Right renal pelvis (tissue), 4 donors: ENCODE measurements at places on chromosomes 2 and 18.

DNA sequence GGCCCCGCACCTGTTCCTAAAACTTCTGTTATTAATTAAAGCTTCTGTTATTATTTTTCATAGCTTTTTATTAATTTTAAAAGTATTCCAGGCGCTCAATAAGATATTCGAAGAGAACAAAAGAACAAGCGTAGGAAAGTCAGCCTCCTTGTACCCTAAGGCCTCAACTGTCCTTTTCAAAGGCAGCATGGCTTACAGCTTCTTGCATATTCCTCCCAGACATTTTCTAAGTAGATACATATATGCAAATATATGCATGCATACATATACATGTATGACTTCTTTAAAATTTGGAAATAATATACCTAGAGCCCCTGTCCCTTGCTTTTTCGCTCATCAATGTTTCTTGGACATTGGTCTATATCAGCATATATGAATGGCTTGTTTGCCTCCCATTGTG lies 12.3 kb downstream of the GPR55 start:
- DNase-seq = no peak

DNA sequence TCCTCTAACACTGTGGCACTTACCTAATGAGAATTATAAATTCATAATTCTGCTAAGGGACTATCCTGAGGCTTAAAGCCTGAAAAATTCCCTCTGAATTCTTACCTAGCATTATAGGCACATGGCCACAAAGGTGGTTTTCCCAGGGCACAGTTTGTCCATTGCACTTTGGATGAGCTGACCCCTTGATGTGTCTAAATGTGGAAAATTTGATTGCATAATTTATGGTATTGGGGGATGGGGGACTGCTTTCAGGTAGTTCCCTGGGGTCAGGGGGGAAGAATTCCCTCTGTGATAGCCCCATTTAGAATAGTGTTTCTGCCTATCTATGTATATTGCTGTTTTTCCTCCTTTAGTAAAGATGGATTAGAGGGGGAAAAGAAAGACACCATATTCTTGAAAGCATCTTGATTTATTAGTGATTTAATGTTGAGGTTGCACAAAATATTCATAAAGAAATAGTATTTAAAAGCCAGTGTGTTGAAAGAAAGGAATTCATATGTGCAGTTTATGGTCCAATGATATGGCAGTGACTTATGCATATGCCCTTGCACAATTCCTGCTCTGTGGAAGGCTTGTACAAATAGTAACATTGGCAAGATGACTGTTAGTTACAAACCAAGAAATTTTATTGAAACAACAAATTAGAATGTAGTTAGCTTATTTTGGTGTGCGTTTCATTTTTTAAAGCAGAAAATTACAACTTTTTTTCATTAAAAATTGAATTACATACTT lies 8.7 kb upstream of the HTR2B start:
- no peak for DNase-seq

- DNase-seq = no peak
Measured at GRCh38 chr2:145323512-145323911, 803.6 kb upstream of the ZEB2 start.

DNA sequence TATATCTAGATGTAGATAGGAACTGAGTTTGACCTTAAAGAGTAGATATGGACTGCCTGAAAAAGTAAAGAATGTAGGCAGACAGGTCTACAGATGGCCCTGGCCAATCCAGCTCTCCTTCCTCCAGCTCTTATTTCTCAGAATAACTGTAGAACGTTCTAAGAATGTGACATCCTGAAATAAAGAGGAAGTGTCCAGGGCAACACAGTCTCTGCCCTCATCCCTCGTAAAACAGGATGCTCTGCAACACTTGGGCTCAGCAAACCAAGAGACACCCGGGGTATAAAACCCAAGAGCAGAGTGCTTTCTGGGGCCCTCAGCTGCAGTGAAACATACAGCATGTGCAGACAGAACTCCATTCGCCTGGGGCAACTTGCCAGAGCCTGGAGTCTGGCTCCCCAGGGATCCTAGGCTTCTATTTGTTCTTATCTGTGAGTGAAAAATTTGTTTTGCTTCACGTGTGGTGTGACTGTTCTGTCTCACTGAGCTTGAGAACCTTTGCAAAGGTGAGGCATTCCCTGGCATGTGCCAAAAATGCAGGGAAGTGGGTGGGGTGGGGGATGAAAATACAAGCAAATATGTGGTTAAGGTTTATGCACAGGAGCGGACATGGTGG lies 401.0 kb downstream of the SETBP1 start:
- DNase-seq = no peak

DNA sequence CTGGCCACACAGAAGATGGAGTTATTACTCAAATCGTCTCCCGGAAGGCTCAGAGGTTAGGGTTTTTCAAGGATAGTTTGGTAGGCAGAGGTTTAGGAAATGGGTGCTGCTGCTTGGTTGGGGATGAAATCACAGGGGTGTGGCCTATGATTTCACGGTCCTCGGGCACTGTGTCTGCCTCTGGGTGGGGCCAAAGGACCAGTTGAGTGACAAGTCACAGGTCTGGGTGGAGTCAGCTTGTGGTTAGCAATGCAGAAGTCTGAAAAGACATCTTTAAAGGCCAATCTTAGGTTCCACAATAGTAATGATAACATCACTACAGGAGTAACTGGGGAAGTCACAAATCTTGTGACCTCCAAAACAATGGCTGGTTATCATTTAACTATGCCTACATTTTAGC lies 387.8 kb downstream of the ZNF521 start:
- DNase-seq = no peak

DNA sequence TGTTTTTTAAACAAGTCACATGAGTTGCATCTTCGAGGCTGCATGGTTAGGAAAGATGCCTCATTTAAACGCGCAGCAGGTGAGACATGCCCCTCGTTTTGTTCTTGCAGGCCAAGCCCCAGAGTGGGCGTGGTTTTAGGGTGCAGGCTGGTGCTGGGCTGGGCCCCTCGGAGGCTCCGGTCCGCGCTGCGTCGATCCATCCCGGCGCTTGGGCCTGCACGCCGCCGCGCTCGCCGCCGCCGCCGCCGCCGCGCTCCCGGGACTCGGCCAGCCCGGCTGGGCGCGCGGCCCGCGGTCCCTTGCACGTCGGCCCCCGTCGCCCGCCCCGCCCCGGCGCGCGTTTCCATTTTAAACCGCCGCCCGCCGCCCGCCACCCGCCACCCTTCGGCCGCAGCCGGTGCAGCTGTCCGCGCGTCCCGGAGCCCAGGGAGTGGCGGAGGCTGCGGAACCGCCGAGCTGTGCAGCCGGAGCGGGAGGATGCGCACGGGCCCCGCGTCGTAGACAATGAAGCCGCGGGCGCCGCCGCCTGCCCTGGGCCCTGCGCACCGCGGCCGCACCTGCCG lies 175.5 kb downstream of the AGAP1 start:
- no peak for DNase-seq

GRCh38 chr18:7840411-7840810 lies 273.3 kb downstream of the PTPRM start:
- DNase-seq = no peak

DNA sequence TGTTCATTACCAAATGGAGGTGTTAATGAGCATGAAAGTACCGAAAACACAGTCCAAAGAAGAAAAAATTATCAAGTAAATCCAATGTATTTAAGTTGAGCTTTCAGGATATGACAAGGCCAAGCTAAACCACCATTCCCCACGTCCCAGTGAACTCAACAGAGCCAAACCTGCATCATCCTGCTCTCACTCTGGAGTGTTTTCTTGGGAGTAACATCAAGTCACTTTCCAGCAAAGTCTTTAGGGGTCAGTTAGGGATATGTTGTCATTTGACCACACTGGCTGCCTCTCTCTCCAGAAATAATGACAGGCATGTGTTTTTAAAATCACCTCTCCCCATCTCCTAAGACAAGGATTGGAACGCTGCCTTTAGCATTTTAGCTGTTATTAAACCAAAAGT lies 140.5 kb downstream of the SRBD1 start:
- DNase-seq = no peak

DNA sequence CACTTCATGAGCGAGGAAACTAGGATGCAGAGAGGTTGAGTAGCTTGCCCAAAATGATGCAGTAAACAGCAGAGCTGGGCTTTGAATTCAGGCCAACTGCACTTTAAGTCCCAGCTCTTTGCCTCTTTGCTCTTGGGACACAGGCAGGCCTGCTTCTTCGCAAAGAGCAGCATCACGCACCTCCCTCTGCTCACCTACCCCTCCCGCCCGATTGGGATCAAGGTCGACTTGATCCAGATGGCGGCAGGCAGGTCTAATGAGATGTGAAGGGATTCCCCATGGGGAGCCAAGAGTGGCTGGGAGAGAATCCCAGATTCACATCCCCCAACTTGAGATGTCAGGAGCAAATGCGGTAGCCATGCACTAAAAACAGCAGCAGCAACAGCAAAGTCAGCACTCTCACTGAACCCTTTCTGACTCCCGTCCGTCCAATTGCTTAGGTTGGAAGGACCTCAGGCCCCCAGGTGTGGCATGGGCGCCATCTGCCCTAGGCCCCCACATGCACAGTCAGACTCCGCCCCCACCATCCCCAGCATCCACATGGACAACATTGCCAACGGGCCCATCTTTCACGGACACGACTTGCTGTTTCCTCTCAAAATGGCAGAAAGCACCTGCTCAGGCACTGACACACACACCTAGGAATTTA lies 84.3 kb upstream of the MAP4K4 start:
- DNase-seq = no peak

DNA sequence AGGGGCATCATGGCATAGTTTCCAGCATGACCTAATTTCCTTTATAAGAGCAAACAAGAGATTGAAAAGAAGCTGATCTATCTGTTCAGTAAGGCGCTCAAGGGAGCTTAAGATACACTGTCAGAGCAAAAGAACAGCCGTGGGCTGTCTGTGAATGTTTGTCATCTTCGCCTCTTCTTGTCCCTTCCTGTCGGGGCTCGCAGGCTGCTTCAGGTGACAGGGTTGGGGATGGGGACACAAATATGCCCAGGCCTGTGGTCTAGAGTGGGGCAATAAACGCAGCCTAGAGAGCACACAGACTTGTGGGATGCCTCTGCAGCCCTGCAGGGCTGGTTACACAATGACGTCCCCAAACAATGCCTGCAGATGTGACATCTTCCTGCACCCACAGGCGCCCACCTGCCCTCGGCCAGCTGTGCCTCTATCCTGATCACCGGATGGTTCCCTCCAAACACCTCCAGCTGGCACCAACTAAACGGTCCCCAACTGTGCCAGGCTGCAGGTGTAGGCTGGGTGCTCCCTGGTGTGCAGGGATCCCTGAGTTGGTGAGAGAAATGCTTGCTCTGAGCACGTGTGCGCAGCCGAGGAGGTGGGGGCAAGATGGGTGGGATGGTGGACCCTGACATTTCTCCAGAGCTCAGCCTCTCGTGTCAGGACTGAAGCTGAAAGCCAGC lies 72.8 kb downstream of the EDAR start:
- no peak for DNase-seq

DNA sequence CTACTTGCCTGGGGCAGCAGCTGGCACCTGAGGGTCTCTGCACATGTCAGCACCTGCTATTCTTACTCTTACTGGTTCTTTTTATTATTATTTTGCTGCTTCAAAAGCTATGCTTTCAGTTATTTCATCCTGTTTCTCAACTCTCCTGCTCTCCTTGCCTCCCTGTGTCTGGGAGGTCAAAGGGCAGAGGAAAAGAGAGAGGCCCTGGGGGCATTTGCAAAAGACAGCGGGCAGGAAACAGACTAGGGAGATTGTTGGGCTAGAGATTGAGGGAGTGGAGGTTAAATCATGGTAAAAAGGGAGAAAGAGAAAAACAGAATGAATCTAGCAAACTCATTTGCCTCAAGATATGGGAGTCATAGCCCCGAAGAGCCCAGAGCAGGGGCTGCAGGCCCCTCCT lies 21.1 kb upstream of the RPL31 start:
- DNase-seq = no peak

- no peak for DNase-seq
Measured at GRCh38 chr2:1422131-1422530, 8.9 kb downstream of the TPO start.

- DNase-seq = no peak
Measured at GRCh38 chr18:41347057-41347456, 608.0 kb upstream of the PIK3C3 start.

DNA sequence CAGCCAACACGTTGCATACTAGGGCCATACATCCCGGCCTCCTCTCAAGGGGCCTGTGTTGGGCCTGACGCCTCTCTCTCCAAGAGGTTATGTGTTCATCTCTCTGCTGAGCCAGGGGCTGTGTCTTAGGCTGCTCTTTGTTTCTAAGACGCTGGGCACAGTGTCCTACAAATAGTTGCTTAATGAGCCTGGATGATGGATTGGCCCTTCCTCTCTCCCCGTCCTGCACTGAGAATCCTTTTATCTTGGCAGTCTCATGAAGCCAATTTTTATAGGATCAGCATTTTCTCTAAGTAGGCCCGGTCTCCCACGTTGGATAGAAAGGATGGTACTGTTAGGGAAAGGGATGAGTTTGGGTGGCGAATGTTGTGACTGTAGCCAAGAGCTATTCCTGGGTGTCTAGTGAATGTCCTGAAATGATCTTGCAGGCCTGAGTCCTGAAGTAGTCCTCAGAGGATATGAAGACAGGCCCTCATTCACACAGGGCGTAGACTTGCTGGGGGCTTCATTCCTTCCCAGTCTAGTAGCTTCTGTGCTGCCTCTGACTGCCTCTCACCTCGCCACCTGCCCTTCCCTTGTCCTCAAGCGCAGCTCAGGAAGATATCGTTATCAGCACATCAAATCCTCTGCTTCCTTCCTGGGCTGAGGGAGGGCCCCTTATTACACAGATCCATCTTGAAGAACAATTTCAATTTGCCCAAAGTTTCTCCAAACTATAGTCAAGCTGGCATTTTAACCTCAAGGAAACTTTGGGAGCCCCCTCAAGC lies 8.8 kb downstream of the LBH start:
- no peak for DNase-seq

DNA sequence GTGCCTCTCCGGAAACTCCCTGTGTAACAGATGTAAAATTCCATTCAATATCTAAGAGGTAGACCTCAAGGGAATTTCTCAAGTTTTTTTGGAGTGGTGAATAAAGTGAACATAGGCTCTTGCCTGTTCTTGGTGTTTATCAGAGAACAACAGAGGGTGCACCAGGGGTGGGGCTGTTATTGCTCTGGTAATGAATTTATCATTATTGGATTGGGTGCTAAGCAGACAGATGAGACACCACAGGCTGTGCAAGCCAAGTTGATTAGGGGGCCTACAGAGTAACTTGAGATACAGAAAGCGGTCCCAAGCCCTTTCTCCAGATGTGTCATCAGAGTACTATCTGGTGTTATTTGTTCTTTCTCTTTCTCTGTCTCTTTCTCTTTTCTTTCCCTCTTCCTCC lies 286.3 kb downstream of the OSR1 start:
- no peak for DNase-seq

GRCh38 chr2:158131919-158132566 lies 30.4 kb downstream of the UPP2 start:
- DNase-seq = peak; percentile 62

DNA sequence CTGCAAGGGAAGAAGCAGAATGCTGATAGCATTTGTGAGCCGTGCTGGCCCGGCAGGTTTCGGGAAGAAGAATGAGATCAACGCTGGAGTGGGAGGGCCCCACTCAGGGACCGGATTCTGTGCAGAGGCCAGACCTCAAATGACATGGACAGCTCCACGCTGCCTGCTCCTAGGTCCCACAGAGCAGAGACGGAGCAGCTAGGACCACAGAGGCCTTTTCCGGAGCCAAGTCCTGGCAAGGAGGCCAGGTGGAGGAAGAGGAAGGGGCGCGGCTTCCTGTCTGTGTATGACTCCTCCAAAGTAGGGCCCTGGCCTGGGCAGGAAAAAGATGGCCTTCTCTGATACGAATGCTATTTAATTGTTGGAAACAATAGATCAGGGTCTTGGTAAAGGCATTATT lies 139.9 kb downstream of the LRRC30 start:
- DNase-seq = no peak
